ENCODE measurements at places on chromosomes 7 and 10.

- no peak for DNase-seq
Measured at GRCh38 chr7:92685136-92686042, 95.2 kb upstream of the FAM133B start.

DNA sequence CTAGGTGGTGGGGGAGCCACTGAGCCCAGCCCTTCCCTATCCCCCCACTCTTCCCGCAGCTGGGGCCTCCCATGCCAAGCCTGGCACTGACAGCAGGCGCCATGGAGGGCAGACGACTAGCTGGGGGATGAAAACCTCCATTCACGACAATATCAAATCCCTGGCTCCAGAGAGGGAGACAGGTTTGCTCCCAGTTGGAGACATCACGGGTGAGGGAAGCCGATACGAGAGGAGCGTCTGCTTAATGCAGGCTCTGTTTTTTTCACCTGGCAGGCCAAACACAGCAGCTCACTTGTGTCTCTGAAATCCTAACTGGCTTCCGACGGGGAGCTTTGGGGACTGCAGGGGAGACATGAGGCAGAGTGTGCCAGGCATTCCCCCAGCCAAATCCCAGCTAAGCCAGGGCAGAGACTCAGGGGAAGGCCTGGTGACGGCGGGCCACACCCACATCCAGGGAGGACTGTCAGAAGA, 307.4 kb upstream of the ZMIZ1 start:
- DNase-seq: no peak

- DNase-seq: no peak
Measured at GRCh38 chr7:24368161-24368560, 84.2 kb downstream of the NPY start.

GRCh38 chr7:142711196-142711595, 38.1 kb upstream of the PRSS1 start:
- DNase-seq: no peak

DNA sequence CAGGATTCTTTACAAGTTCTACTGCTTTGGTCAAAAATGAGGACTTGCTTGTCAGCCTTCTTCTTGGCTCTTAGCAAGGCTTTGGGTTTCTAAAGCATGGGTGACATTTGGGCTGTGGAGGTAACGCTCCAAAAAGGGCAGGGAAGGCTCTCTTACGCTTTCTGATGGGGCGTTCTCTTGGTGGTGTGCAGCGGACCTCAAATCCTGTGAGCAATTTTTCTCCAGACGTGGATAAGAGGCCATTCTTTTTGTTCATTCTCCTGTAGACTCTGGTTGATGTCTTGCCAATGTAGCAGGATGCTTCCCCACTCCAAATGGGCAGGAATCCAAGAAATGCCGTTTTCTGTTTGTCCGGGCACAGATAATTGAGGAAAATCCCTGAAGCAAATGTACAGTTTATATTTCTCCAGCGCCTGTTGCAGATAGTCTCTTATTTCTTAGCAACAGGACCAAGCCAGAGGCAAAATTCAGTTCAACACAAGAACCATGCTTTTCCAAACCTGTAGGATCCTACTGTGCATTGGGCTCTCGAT, 138.4 kb upstream of the NFE2L3 start:
- no peak for DNase-seq

- no peak for DNase-seq
Measured at GRCh38 chr10:25849988-25850387, 84.0 kb upstream of the MYO3A start.

DNA sequence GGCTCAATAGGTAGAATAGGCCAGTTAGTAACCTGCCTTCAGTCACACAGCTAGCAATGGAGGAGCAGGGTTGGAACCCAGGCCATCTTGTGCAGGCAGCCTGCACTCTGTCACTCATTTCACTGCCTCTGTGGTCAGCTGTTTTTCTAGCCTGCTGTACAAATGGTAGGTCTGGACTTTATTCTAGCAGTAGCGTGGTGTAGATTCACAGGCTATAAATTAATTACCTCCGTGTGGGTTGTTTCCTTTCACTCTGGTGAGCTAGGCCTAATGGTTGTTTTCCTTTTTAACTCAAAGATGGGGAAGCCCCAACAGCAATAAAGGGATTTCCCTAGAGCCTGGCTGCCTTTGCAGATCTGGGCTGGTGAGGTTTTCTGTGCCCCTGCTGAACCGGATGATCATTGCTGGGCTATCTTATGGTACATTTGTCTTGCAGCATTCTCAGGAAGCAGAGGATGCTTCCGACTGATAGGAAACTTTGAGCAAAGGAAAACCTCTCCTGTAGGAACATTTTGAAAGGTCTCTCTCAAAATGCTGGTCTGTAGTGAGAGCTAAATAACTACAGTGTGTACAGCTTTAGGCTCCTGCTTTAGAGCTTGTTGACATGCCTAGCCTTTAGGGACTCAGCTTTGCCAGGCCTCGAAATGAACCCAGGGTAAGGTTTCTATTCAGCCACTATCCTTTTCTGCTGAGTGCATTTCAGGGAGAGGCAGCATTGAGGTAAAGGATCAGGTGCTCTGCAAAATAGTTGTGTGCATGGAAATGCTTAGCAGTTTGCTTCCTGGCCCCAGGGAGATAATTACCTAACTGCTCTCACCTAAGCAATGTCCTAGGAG, 157.4 kb downstream of the ST7 start:
- DNase-seq: no peak

- no peak for DNase-seq
Measured at GRCh38 chr7:105688617-105689016, 107.3 kb upstream of the EFCAB10 start.

- DNase-seq: peak; percentile 71
Measured at GRCh38 chr7:157892751-157893523, 556.1 kb downstream of the DNAJB6 start.

DNA sequence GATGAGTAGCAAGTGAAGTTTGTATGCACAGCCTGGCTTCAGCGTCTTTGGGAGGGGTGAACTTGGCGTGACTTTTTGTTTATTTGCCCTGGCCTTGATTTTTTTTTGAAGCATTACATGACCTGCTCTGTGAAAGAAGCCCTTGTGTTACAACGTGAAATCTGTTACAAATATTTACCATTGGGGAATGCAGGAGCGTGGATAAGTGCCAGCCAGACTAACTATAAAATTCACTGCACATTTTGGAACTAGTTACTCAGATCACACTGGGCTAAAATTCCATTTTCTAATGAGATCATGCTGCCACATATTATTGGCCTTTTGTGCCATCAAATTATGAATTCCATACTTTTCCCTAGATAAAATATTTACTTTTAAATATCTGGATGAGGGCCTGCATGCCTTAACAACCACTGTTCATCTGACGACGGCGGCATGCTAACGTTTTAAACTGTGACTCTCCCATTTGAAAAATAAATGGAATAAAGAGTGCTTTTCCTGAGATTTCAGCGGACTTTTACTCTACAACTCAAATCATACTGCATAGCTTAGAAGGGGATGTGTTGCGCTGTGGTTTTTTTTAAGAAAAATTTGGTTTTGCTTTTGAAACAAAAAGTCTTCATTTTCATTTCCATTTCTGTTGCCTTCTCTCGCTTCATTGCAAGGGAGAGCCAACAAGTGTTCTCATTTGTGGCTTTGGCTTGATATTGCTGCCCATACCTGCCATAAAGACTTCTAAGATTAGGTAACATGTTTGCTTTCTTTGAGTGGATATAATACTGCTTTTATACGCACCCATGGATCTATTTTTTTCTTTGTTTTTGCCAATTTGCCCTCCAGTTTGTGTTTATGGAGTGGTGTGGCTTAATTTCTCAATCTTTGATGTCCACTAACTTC, 352.2 kb downstream of the TFEC start:
- no peak for DNase-seq

Measured in cardiac septum (tissue), 1 donor.